ENCODE measurements at places on chromosomes 16 and 17.

DNA sequence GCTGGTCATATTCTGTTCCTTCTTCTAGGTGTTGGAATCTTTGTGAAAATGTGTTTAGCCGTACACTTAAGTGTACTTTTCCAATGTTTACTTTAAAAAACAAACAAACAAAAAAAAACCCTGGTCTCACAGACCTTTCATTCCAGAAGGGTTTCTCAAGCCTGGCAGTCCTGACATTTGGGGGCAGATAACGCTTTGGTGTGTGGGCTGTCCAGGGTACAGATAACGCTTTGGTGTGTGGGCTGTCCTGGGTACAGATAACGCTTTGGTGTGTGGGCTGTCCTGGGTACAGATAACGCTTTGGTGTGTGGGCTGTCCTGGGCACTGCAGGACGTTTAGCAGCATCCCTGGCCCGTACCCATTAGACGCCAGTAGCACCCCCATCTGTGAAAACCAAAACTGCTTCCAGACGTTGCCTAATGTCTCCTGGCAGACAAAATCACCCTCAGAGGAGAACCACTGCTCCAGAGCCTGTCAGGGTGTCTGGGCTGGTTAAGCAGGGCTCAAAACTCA, 15.2 kb upstream of the FLCN start:
- no peak for DNase-seq

DNA sequence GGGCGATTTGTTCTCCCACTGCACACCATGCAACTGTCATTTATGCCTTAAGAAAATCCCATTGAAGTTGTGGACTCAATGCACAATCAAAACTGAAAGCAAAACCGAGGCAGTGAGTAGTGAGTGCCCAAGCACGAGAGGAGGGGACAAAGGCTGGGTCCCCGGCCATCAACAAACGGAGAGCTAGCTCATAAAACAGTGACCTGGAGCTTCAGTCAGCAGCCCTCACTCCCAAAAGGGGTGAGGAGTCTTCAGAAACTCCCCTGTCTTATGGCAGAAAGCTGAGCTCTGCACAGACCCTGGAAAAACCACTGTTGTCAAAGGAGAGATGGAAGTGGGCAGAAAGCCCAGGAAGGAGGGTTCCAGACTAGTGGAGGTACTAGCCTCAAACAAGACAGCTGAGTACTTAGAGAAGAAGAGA, 96.9 kb downstream of the ADCY9 start:
- DNase-seq = peak; percentile 41

- no peak for DNase-seq
These were observed 30.6 kb downstream of the TRPV3 start for GRCh38 chr17:3526971-3527370.

- no peak for DNase-seq
These were observed 3.4 kb downstream of the AHSP start for GRCh38 chr16:31531096-31531495.

DNA sequence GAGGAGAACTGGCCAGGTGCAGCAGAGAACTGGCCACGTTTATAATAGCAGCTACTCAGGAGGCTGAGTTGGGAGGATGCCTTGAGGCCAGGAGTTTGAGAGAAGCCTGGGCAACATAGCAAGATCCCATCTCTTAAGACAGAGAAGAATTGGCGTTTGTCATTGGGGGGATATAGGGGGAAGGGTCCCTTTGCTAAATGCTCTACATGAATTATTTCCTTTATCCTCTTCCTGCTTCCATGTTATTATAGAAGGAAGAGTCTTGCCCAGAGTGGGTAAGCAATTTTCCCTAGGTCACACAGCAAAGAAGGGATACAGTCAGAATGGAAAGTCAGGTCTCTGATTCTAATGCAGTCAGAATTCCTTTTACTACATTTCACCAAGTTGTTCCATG, 68.0 kb downstream of the MYH11 start:
- DNase-seq = no peak

DNA sequence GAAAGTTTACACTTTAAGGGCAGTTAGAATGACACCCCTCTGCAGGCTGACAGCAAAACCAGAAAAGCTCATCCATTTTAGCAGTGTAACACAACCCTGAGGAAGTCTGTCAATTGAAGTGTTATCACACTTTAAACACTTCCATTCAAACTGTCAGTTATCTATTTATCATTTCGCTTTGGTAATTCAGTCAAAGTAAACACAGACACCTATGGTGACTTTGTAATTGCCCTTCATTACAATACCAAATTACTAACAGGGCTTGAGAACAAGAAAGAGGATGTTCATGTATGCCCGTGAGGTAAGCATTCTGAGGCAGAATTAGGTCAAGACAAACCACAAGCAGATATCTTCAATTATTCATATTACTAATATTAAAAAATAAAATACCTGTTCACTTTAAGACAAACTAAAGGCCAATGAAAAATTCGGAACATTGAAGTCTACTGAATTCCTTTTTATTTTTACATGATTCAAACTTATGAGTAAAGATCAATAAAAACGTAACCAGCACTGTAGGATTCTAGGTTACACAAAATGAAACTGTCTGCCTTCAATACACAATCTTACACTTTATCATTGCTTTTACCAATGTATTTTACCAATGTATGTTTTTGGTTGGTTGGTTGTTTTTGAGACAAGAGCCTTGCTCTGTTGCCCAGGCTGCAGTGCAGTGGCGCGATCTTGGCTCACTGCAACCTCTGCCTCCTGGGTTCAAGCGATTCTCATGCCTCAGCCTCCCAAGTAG, 57.1 kb downstream of the BRIP1 start:
- DNase-seq = no peak

DNA sequence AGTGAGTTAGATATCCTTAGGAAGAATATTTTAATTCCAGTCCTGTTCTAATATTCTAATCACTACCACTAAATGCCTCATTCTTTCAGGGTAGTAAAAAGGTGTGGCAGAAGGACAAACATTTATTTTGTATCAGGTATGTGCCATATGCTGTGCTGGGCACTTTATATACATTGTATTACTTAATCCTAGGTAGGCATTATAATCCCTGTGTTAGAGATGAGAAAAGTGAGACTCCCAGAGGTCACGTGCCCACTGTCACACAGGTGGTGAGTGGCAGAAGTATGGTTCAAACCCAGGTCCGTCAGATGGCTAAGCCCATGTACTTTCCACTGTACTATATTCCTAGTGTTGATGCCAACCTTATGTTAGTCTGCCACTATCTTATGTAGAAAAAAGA, 104.7 kb upstream of the NOG start:
- DNase-seq = no peak

GRCh38 chr17:67528751-67529436, 151.8 kb downstream of the PITPNC1 start:
- peak; percentile 81 for DNase-seq

GRCh38 chr17:71677439-71677838, 443.4 kb upstream of the SOX9 start:
- no peak for DNase-seq

DNA sequence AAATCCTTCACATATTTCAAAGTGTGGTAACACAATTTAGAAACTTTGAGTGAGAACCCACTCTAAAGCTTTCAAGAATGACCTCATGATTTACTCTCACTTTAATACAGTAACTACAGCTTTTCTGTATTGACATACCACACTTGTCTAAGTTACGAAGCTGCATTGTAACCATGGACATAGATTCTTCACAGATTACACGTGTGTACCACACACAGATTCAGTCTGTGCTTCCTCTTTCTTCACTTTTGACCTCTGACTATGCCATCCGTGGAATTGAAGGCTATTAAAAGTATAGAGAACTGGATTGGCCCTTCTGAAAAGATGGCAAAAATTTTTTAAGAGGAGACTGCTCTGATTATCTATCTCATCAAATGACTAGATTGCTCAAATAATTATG, 172.7 kb downstream of the TANC2 start:
- no peak for DNase-seq

DNA sequence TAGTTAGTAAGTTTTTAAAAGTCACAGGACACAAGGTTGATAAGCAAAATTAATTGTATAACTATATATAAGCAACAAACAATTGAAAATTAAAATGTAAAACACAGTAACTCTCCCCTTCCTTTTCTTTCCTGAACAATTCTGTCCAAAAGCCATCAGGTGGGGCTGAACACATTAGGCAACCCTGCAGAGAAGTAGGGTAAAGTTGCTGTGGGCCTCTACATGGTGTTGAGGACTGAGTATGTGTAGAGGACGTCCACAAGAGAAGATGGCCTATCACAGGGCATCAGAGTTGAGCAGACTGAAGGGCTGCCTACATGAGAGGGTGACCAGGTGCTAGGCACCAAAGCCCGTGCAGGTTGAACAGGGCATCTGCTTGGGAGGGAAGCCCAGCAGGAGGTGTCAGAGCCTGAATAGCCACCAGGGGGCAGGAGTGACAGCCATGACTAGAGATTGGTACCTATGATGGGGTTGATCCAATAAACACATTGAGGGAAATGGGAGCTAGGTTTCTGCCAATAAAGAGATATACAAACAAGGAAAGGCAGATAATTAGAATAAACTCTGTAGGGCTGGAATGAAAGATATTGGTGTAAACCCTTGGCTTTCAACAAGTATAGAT, 415.1 kb downstream of the NPIPA8 start:
- DNase-seq = no peak

DNA sequence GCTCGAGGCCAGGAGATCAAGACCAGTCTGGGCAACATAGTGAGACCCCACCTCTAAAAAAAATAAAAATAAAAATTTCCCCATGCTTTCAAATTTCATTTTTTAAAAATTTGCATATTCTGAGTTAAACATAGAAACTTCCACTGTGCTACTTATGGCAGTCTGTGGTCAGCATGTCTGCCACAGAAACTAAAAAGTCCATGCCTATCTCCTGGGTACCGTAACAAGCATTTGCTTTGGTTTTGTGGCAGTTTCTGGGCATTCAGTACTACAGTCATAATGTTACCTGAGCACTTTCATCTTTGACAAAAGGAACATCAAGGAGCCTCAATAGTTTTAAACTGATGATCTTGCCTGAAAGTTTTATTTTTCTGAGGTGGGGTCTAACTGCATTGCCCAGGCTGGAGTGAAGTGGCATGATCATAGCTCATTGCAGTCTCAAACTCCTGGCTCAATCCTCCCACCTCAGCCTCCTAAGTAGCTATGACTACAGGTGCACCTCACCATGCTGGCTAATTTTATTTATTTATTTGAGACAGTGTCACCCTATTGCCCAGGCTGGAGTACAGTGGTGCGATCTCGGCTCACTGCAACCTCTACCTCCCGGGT, 13.2 kb upstream of the ITGA2B start:
- no peak for DNase-seq
